ENCODE measurements at places on chromosomes 4 and X. TPM values are rescaled to one million over a fixed set of nuclear protein-coding genes. Genes with fewer than 3 reads are reported as not detected.

- DNase-seq: peak; percentile 64
Measured at GRCh38 chr4:15197005-15197404, 194.7 kb downstream of the CPEB2 start.

The FATE1 gene
- 0.18 TPM for total RNA-seq

- DNase-seq: no peak
Measured at GRCh38 chr4:152115118-152115517, 354.3 kb upstream of the GATB start.

DNA sequence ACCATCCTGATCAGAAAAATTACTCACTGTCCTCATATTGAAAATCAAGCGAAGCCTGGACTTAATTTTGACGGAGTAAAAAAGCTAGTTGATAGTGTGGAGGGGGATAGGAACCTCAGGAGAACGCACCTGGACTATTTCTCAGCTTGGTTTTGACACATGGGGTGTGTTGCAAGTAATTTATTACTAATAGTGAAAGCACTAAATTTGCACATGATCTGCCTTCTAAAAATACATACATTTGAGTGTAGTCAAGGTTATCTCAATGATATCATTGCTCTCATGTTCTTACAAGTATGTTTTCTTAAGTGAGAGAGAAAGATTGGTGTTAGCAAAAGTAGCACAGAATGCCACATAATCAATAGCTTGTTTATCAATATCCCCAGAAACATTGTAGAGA, 29.5 kb downstream of the LRIT3 start:
- no peak for DNase-seq

DNA sequence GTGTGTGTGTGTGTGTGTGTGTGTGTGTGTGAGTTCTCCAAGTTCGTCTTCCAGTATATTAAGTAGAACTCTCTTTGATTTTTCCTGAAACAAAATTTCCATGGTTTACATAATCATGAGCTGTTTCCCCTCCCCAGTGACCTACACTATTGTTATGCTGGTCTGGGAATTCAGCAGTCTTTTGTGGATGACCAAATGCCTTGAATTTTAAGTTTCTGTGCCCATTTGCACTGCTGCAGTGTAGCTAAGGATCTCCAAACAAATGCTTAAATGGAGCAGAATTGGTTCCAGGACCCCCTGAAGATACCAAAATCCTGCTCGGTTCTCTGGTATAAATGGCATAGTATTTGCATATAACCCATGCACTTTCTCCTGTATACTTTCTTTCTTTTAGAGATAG, 77.2 kb upstream of the SLC34A2 start:
- no peak for DNase-seq

GRCh38 chr4:156111686-156112085, 158.0 kb upstream of the CTSO start:
- DNase-seq: no peak

DNA sequence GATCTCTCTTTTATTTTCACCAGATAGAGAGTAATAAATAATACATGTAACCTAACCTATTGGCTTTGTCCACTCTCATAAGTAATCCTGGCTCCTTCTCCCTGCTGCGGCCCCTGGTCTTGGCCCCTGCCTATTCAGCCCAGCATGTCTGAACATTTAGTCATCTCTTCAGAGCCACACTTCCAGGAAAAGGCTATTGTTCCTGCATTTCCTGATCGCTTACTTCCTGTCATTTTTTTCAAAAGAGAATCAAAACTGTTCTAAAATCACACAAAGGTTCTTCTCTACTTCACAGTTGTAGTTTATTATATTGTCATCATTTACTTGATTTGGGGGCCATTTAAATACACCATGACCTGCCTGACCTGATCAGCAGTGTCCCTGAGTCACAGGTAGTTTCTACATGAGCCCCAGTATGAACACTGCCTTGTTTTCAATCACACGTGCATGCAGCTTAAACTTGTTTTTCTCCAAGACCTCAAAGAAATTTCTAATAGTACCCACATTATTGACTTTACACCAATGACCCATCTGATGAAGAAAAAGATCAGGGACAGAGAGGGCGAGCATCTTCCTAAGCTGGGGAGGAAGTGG, 47.4 kb upstream of the KDR start:
- peak; percentile 82 for DNase-seq

The MAP7D2 gene
- 0.04 TPM for total RNA-seq

GRCh38 chrX:71095033-71095432, 618 bp upstream of the FOXO4 start:
- no peak for DNase-seq

The MAGEB2 gene
- total RNA-seq: not detected

The TKTL1 gene
- not detected for total RNA-seq

DNA sequence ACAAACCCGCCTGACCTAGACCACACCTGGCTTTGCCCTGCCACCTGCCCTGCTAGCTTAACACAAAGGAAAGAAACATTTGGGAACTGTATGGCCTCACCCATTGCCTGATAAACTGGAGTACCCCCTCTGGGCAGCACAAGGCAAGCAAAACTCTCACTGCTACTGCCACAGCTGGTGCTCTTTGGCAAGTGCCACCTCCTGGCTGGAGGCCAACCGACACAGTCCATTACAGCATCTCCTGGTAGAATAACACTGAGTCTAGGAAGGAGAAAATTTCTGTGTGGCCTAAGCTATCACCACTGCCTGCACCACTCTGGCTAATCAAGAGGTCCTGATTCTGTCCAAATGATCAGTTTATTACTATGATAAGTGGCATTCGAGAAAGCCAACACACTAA, 18.9 kb upstream of the SPANXN3 start:
- no peak for DNase-seq

DNA sequence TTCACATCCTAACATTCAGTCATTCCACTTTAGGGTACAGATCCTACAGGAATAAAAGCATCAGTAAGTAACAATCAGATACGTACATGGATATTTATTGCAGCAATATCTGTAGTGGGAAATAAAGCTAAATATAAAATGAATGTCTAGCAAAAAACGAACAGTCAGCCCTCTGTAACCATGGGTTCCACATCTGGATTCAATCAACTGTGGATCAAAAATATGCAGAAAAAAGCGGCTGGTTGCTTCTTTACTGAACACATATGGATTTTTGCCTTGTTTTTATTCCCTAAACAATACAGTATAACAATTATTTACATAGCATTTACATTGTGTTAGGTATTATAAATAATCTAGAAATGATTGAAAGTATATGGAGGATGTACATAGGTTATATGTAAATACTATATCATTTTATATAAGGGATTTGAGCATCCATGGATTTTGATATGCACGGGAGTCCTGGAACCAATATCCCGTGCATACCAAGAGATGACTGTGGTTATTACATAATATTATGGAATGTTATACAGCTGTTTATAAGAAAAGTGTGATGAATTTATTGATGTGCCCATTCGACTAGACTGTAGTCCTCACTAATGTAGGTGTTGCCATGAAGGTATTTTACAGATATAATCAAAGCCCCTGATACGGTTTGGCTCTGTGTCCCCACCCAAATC, 132.8 kb downstream of the ARHGEF9 start:
- DNase-seq: no peak

GRCh38 chrX:88940904-88941303, 193.9 kb downstream of the CPXCR1 start:
- no peak for DNase-seq

The EIF1AX gene
- total RNA-seq: 30.6 TPM

All from cardiac muscle cell (in vitro differentiated cells and primary cell).